ENCODE measurements at places on chromosomes 16 and 17. TPM values are rescaled to one million over a fixed set of nuclear protein-coding genes. Genes with fewer than 3 reads are reported as not detected.

- DNase-seq, result no peak
Observed at GRCh38 chr17:67549820-67550219, 167.9 kb upstream of the NOL11 start.

- DNase-seq, result peak; percentile 85
Observed at GRCh38 chr17:48908047-48908843, at the start of gene UBE2Z. Gene UBE2Z, plus strand, starts transcription at chr17:48908407. Its CDS starts 97 bp downstream, at chr17:48908504.

- no peak for DNase-seq
Observed at GRCh38 chr16:68823401-68824135, 19.8 kb upstream of the TANGO6 start.

- DNase-seq, result no peak
Observed at GRCh38 chr17:56130631-56131030, 22.6 kb upstream of the ANKFN1 start.

- DNase-seq, result no peak
Observed at GRCh38 chr16:89557690-89558490, 2.6 kb upstream of the RPL13 start.

GRCh38 chr16:67531247-67531646 lies 2.6 kb downstream of the RIPOR1 start:
- no peak for DNase-seq

GRIN2C gene
- total RNA-seq, result 1.9 TPM

DNA sequence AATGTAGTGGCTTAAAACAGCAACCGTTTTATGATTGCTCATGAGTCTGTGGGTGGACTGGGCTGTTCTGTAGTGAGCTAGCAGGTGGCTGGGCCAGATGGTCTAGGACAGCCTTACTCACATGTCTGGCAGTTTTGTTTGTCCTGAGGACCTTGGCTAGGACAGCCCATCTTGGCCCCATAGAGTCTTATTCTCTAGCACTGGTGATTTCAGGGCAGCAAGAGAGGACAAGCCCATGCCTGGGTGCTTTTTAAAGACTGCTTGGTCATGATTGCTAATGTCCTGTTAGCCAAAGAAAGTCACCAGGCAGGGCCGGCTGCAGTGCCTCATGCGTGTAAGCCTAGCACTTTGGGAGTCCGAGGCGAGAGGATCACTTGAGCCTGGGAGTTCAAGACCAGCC lies 139.8 kb downstream of the KATNIP start:
- no peak for DNase-seq

CTRB1 gene
- total RNA-seq, result not detected

TRIM25 gene
- 17.1 TPM for total RNA-seq

GRCh38 chr17:13484020-13484419 lies 117.7 kb downstream of the HS3ST3A1 start:
- DNase-seq, result no peak

CCT6B gene
- total RNA-seq, result 8.3 TPM

DNA sequence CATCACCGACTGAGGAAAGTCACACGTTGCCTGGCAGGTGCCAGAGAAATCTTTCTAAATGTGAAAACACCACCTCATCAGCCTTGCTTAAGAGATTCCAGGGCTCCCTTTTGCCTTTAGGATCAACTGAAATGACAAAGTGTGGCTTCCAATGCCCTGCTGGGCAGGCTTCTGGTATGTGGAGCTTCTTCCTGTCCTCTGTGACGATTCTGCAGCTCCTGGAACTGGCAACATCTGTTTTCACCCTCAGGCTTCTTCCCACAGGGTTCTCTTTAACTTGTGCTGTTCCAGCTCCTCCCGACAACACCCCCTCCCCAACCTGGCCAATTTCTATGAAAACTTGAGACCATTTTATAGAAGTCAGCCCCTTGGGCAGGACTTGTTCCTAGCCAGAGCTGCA lies 4.8 kb upstream of the ZDHHC1 start:
- no peak for DNase-seq

DNA sequence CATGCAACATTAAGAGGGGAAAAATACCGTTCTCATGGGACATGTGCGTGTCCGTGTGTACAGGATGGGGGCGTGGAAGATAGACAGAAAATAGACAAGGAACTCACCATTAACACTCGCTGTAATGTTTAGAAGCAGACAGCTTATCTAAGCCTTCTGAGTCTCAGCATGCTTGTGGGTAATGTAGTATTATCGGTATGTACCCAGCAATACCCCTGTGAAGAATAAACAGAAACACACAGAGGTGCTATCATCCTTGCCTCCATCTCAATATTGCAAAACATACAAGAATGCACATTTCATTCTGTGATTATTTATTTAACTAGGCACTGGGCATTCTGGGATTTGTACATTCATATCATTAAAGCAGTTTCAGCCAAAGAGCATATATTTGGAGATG lies 42.0 kb upstream of the RBFOX1 start:
- DNase-seq, result no peak

DNA sequence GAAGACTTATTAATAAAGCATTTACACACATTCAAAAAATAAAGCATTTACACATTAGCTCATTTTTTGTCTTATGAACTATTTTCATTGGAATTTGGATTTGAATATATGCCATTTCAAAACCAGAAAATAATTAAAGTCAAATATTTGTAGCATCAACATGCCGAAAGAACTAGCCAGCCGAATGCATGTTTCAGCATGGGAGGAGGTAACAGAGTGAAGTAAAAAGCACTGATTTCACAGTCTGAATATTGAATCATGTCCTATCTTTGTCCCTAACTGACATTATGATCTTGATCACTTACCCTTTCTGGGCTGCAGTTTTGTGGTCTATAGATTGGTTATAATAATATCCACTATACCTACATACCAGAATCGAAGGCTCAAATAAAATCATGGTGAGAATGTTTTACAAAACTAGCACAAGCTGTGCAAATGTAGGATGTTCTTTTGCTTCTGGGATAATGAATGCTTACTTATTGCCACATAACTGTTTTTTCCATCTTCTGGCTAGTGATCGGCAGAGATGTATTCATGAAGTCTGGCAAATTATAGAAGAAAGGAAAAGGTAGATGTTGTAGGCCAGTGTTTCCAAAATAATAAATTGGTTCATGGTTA lies 84.7 kb downstream of the TUBD1 start:
- DNase-seq, result no peak

CD300LF gene
- 0.63 TPM for total RNA-seq

GRCh38 chr16:16052916-16053315 lies 103.5 kb downstream of the ABCC1 start:
- no peak for DNase-seq

DNA sequence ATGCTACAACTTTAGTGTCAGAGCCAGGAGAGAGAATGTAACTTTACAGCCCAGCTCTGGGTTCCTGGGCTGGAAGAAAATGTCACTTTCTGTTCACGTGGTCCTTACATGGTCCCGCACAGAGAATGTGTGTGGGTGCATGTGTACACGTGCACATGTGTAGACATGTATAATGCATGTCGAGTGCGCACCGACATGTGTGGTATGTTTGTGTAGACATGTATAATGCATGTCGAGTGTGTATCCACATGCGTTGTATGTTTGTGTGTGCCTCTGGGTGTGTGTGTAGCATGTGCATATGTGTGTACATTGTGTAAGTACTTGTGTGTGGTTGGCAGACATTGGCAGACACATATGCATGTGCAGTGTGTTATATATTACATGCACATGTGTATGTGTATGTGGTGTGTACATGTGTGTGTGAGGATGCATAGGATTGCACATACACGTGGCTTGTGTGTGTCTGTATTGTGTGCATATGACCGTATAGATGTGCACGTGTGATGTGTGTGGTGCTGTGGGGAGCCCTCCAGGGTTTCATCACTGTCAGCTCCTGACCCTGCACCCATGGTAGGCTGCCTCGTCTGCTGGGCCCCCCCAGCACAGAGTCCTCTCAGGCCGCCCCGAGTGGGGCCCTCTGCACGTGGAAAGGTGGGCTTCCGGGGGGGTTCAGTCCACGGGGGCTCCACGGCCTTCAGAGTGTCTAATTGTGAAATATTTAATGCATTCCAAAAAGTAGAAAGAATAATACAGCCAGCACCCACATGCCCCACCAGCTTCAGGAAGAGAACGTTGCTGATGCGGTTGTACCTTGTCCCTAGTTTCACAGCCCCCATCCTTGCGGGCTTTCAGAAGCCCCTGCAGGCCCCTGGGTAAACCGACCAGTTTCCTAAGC lies 214.2 kb upstream of the GSE1 start:
- DNase-seq, result no peak

ANKRD13B gene
- 7.7 TPM for total RNA-seq

All from urinary bladder (tissue), 4 donors.